ENCODE measurements at places on chromosomes 13 and 19. TPM values are rescaled to one million over a fixed set of nuclear protein-coding genes. Genes with fewer than 3 reads are reported as not detected.

TNFSF11 gene
- 0.11 TPM for polyA plus RNA-seq

ARRDC5 gene
- polyA plus RNA-seq: not detected

IGFL1 gene
- polyA plus RNA-seq: not detected

DNA sequence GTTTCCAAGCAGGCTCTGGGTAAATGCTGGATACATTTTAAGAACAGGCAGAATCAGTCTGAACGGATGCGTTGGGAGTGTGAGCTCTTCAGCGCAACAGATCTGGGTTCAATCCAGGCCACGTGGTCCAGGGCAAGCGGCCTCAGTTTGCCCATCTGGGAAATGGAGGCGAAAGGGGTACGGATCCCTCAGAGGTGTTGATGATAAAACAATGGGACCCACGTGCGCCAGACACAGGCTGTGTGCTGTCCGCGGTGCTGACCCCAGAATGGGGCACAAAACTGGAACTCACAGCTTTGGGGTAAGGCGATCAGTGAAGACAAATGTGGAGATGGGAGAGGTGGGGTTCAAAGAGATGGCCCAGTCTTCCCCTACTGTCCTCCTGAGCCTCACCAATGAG lies 13.1 kb upstream of the PDE4C start:
- no peaks in the 10 kb centered on the region for H3K36me3 ChIP-seq
- no peak overlapping the region for H3K27ac ChIP-seq
- DNase-seq: no peak

DNA sequence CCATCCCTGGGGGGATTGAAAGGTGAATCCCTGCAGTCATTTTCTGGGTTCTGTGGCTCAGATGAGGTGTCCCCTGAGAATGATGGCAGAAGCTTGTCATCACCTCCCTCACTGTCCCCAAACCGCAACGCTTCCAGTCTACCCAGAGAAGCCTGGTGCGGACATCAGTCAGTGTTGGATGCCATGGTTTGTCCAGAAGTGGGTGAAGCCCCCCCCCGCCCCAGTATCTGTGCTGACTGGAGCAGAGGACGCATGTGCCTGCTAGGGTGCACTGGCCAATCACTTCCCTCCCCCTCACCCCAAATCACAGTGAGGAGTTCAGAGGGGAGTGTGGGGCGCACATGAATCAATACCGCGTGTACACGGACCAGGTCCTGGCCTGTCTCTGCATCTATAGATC lies 150.5 kb downstream of the TEX29 start:
- DNase-seq: no peak
- no peaks in the 10 kb centered on the region for H3K4me1 ChIP-seq
- H3K27ac ChIP-seq: no peak overlapping the region
- no peaks in the 10 kb centered on the region for H3K27me3 ChIP-seq
- no peak overlapping the region for H3K4me3 ChIP-seq

DNA sequence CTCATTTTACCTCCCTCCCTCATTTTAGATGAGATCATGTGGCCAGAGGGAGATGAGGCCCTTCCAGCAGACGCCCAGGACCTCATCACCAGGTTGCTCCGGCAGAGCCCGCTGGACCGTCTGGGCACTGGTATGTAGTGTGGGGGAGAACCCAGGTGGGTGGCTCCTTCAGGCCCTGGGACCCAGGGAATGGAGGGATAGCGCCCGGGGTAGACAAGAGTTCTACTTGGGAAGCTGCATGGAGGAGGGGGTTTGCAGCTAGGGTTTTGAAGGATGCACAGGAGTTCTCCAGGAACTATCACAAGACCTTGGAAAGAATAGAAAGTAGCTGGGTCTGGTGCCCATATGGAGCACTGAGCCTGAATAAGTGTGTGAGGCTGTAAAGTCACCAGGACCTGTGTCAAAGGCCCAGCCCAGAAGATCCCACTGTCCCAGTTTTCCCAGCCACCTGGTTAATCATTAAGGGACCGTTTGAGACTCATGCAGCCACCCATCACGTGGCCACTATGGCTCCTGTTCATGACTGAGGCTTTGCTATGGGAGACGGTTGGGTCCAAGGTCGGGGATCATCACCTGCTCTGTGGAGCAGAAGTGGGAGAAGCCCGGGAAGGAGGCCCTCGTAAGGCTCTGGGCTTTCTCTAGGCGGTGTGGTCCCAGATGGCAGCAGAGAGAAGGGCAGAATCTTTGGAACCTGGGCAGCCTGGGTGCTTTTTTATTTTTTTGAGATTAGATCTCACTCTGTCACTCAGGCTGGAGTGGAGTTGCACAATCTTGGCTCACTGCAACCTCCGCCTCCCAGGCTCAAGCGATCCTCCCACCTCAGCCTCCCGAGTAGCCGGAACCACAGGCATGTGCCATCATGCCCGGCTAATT lies 17.0 kb upstream of the PIK3R2 start:
- peak; percentile 76 for DNase-seq
- peaks cover 22% of the 10 kb centered on the region for H3K36me3 ChIP-seq
- H3K4me1 ChIP-seq: no peaks in the 10 kb centered on the region

- no peaks in the 10 kb centered on the region for H3K27me3 ChIP-seq
- no peak overlapping the region for H3K27ac ChIP-seq
- peak overlapping the region; percentile 34 for H3K4me3 ChIP-seq
- no peak for DNase-seq
- H3K4me1 ChIP-seq: no peaks in the 10 kb centered on the region
- H3K36me3 ChIP-seq: no peaks in the 10 kb centered on the region
Measured at GRCh38 chr19:17402982-17403855, 2.2 kb downstream of the BST2 start.

GRCh38 chr13:93201992-93202558 lies 24.5 kb upstream of the GPC6 start:
- no peaks in the 10 kb centered on the region for H3K4me1 ChIP-seq
- H3K4me3 ChIP-seq: no peak overlapping the region
- no peaks in the 10 kb centered on the region for H3K36me3 ChIP-seq

GRCh38 chr19:45322311-45322710 lies 364 bp downstream of the CKM start:
- H3K27ac ChIP-seq: no peak overlapping the region
- no peaks in the 10 kb centered on the region for H3K36me3 ChIP-seq
- H3K4me3 ChIP-seq: no peak overlapping the region
- no peaks in the 10 kb centered on the region for H3K27me3 ChIP-seq
- DNase-seq: no peak
- H3K4me1 ChIP-seq: no peaks in the 10 kb centered on the region

DNA sequence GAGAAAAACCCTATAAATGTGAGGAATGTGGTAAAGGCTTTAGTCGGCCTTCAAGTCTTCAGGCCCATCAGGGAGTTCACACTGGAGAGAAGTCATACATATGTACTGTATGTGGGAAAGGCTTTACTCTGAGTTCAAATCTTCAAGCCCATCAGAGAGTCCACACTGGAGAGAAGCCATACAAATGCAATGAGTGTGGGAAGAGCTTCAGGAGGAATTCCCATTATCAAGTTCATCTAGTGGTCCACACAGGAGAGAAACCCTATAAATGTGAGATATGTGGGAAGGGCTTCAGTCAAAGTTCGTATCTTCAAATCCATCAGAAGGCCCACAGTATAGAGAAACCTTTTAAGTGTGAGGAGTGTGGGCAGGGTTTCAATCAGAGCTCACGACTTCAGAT lies 11.7 kb downstream of the ZNF226 start:
- no peaks in the 10 kb centered on the region for H3K4me1 ChIP-seq
- DNase-seq: no peak
- H3K27ac ChIP-seq: no peak overlapping the region
- peaks cover 11% of the 10 kb centered on the region for H3K36me3 ChIP-seq

GRCh38 chr19:30111021-30111855 lies 169.2 kb downstream of the URI1 start:
- H3K4me1 ChIP-seq: no peaks in the 10 kb centered on the region
- no peaks in the 10 kb centered on the region for H3K27me3 ChIP-seq
- no peak for DNase-seq
- H3K27ac ChIP-seq: no peak overlapping the region
- no peak overlapping the region for H3K4me3 ChIP-seq

DNA sequence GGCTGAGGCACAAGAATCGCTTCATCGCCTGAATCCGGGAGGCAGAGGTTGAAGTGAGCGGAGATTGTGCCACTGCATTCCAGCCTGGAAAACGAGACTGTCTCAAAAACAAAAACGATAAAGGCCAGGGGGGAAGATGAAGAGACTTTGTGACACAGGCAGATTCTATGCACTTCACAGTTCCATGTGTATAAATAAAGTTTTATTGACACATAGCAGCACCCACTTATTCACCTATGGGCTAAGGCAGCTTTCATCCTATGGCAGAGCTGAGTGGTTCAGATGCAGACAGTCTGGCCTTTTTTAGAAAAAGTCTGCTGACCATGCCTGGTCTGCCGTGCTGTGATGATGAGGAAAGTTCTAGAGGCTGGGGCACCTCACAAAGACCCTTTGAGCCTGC lies 5.6 kb downstream of the LMNB2 start:
- no peaks in the 10 kb centered on the region for H3K36me3 ChIP-seq
- H3K27ac ChIP-seq: no peak overlapping the region
- no peaks in the 10 kb centered on the region for H3K27me3 ChIP-seq
- no peaks in the 10 kb centered on the region for H3K4me1 ChIP-seq
- H3K4me3 ChIP-seq: no peak overlapping the region

DNA sequence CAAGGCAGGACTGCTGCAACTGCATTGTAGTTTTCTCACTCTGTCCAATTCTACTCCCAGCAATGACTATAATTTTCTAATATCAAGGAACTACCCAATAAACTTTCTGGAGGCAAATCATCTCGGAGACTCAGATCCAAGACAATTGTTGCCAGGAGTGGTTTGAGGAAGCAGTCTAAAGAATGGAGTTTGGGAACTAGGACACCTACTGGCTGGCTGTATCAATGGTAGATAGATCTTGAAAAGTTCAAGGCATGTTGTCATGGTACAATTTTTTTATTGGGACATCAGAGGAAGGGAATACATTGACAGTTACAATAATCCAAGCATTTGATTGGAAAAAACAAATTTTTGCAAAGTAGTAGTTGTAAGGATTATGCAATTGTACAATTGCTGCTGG lies 648.3 kb upstream of the SLITRK6 start:
- H3K4me1 ChIP-seq: no peaks in the 10 kb centered on the region
- no peaks in the 10 kb centered on the region for H3K36me3 ChIP-seq
- H3K27me3 ChIP-seq: no peaks in the 10 kb centered on the region
- H3K4me3 ChIP-seq: no peak overlapping the region
- no peak for DNase-seq
- H3K27ac ChIP-seq: no peak overlapping the region

DNA sequence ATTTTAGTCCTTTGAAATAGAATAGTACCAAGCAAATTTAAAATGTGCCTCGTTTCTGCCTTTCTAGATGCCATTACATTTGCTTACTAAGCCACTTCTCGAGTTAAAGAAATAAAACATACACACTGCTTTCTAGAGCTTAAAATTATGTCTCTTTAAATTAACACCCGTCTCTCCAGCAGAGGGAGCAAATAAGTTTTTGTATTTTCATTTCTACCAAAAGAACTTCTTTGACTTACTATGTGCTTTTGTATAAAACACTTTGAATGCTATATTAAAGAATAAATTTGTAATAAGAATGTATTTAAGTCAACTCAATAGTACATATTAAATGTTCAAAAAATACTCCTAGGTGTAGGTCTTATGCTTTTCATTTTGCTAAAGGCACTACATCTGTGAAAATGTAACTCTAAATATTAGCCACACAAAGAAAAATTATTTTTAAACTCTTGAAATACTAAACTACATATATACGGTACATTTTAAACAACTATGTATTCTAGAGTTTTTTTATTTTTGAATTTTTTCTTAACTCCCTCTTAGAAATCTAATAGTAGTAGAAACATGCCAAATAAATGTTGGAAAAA lies 269.3 kb upstream of the MIR17HG start:
- H3K36me3 ChIP-seq: no peaks in the 10 kb centered on the region
- H3K27ac ChIP-seq: no peak overlapping the region
- H3K4me1 ChIP-seq: no peaks in the 10 kb centered on the region

DNA sequence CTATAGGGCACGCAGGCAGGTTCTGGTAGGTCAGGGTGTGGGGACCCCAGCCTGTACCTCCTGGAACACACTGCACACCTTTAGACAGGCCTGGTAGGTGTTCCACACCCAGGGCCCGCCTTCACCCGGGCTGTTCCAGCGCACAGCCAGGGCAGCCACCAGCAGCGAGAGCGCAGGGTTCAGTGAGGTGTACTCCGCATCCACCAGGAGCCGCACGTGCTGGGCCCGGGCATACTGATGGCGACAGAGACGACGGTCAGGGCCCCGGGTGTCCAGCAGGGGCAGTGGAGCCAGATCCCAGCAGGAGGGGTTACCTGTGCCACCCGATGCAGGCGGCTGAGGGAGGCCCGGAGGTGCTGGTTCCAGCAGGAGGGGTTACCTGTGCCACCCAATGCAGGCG lies 6.0 kb downstream of the PRODH2 start:
- H3K4me3 ChIP-seq: no peak overlapping the region
- no peaks in the 10 kb centered on the region for H3K27me3 ChIP-seq
- H3K36me3 ChIP-seq: no peaks in the 10 kb centered on the region

GRCh38 chr13:50133358-50133953 lies 118.2 kb downstream of the KCNRG start:
- H3K4me3 ChIP-seq: no peak overlapping the region
- H3K27me3 ChIP-seq: peaks cover 4% of the 10 kb centered on the region
- H3K27ac ChIP-seq: no peak overlapping the region
- no peaks in the 10 kb centered on the region for H3K36me3 ChIP-seq

DNA sequence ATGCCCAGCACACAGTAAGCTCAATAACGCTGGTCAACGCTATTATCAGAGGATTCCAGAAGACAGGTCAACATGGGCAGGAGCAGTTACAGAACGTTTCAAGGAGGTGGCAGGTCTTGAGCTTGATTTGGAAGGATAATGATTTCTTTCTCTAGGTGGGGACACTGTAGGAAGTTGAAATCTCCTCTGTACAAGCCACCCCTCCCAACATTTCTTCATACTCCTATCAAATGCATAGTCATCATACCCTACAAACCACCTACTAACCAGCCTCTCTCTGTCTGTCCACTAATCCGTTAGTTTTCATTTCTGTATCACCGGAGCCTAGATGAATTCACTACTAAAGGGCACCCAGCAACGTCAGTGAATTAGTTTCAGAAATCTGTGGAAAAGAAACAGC lies 1.3 kb downstream of the ATP7B start:
- H3K4me1 ChIP-seq: peaks cover 7% of the 10 kb centered on the region
- H3K4me3 ChIP-seq: no peak overlapping the region
- DNase-seq: no peak
- no peaks in the 10 kb centered on the region for H3K36me3 ChIP-seq
- H3K27ac ChIP-seq: no peak overlapping the region

GRCh38 chr19:28358633-28359032 lies 854.3 kb downstream of the UQCRFS1 start:
- no peak for DNase-seq
- no peak overlapping the region for H3K27ac ChIP-seq
- H3K27me3 ChIP-seq: no peaks in the 10 kb centered on the region
- H3K4me3 ChIP-seq: no peak overlapping the region
- no peaks in the 10 kb centered on the region for H3K4me1 ChIP-seq
- no peaks in the 10 kb centered on the region for H3K36me3 ChIP-seq

- no peaks in the 10 kb centered on the region for H3K4me1 ChIP-seq
- no peak overlapping the region for H3K27ac ChIP-seq
- no peak overlapping the region for H3K4me3 ChIP-seq
- no peak for DNase-seq
- H3K27me3 ChIP-seq: no peaks in the 10 kb centered on the region
- H3K36me3 ChIP-seq: no peaks in the 10 kb centered on the region
Measured at GRCh38 chr19:30479231-30479630, 107.0 kb downstream of the ZNF536 start.
